ENCODE measurements at places on chromosomes 4 and X.

DNA sequence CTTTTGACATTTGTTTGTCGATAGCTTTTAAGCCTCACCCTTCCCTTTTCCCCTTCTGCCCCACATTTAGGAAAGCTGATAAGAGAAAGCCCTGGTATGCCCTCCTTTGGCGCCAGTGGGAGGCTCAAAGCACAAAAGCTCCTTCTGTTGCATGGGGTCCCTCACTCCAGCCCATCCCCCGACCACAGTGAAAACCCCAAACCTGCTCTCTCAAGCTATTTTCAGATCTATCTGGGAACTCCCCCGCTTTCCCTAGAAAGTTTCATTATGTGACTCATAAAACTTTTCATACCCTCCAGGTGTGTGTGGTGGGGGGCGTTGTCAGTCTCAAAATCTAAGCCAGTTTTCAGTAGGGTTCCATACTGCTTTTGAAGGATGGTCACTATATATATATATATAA is 259.0 kb upstream of the PCDH7 start:
- no peak for DNase-seq

DNA sequence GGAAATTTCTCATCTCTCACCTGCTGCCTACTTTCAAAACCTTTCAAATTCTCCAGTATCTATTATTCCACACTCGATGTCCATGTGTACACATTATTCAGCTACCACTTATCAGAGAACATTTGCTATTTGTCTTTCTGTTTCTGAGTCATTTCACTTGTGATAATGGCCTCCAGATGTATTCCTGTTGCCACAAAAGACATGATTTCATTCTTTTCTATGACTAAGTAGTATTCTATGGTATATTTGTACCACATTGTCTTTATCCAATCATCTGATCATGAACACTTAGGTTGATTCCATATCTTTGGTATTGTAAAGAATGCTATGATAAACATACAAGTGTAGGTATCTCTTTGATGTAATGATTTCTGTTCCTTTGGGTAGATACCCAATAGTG is 310.1 kb upstream of the SPOCK3 start:
- no peak for DNase-seq

DNA sequence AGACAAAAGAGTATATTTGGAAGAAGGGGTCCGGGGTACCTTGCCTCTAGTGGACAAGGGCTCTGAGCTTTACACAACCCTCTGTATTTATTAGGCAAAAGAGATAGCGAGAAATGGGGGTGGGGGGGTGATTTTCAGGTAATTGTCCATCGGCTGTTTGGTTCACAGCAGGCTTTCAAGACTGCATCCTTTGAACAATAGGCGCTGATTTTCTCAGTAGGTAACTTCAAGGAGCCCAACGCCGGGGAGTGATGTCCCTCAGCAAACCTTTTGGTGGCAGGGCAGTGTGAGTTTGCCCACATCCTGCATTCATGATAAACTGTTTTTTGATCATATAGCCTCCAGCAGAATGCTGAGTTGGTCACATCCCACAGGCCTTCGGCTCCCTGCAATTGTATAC is 61.6 kb downstream of the KDM5C start:
- DNase-seq: no peak

DNA sequence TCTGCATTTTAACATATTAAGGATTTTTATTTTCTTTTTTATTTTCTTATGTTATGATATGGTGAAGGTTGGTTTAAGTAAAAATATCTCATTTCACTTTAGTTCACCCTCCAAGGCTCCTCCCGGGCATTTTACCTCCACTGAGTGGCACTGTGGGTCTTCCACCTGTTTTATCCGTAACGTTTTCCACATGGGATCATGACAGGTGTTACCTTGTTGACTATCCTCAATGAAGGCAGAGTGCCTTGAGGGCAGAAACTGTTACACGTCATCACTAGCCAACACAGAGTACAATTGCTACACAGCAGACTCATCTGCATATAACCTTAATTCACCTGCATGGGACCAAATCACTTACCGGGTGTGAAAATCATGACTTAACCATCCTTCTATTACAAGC is 105.8 kb downstream of the GEMIN8 start:
- DNase-seq: no peak

DNA sequence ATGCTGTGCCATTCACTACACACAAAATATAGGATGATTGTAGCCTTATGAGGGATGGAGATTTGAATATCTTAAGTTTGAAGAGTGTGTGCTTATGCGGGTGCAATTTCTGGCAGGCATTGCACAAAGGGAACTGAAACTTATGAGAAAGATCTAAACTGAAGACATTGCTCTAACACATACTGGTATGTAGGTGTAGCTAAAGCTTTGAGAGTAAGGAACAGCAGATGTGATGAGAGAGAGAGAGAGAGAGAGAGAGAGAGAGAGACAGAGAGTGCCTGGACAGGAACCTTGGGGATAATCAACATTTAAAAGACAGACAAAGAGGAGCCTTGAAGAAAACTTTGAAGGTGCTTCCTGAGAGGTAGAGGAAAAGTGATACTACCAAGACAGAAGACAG is 379.7 kb downstream of the SPRY1 start:
- DNase-seq: no peak

DNA sequence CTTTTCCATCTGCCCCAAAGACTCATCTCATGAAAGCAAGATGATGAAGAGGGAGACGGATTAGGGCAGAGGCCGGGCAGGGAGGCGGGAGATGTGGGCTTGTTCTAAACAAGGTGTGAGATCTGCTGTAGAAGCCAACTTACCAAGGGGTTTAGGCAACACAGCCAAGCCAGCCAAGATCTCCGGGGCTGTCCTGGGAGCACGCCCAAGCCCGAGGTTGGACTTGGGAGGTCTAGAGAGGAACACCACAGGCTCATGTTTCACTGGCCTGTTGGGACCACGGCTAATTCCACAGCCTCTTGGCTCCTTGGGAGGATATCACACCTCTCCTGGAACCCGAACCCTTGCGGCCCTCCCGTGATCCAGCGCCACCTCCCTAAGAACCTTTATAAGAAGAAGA is 171.4 kb downstream of the CRLF2 start:
- DNase-seq: no peak

- DNase-seq: peak; percentile 78
These were observed 1.6 kb downstream of the TRPC3 start for GRCh38 chr4:121950212-121950679.

DNA sequence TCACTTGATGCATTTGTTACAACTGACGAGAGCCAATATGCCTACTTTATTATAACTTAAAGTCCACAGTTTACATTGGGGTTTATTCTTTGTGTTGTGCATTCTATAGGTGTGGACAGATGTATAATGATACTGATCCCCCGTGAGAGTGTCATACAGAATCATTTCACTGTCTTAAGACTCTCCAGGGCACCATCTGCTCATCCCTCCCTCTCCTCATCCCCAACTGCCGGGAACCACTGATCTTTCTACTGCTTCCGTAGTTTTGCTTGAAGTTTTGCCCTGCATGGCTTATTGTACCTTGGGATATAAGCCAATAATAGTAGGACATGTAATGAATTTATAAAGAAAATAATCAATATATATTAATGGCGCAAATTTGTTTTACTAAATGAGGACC is 137.8 kb upstream of the MSX1 start:
- no peak for DNase-seq

DNA sequence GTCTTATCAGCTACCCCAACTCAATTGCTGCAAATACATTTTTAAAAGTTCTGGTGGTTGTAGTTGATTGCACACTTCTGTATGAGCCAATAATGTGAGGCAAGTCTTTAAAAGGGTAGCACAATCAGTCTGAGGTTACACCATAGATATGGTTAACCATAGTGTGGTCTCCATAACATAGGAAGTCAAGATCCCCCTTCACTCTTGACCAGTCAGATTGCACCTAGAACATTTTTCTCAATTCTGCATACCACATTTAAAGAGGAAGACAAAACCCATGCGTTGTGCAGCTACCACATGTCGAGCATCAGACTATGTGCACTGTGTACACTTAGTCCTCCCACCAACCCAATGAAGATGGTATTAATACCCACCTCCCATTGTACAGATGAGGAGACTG is 26.5 kb upstream of the CYBB start:
- no peak for DNase-seq

- DNase-seq: no peak
These were observed 8.9 kb upstream of the RUFY3 start for GRCh38 chr4:70712604-70713452.

DNA sequence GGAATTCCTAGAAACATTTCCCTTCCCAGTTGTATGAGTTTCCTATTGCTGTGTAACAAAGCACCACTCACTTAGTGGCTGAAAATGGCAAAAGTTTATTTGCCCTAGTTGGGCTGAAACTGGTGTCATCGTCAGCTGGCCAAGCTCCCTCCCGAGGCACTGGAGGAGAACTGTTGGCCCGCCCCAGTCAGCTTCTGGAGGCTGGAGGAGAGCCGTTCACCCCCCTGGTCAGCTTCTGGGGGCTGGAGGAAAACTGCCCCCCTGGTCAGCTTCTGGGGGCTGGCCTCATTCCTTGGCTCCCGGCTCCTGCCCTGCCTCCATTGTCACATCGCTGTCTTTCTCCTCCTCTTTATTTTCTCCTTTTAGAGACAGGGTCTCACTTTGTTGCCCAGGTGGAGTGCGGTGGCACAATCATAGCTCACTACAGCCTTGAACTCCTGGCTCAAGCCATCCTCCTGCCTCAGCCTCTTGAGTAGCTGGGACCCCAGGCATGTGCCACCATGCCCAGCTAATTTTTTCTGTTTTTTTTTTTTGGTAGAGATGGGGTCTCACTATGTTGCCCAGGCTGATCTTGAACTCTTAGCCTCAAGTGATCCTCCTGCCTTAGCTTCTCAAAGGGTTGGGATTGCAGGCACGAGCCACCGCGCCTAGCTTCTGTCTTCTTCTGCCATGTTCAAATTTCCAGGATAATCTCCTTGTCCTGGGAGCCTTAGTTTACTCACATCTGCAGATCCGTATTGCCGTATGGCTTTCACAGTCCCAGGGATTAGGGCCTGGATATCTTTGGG is 3.2 kb downstream of the RGS12 start:
- no peak for DNase-seq

DNA sequence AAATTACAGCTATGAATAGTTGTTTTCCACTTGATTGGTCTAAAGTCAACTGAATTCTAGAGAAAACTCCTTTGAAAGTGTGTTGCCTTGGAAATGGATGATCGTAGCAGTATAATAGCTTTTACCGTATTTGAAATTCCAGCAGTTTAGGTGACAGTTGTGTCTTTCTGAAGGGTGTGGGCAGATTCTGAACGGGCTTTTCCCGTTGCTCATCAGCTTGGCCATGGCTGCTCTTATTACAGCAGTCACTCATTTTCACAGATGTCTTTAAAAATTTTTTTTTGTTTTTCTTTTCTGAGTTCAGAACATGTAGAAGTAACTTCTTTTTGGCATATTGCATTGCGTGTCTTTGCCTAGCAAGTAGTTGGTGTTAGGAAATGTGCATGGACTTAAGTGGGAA is 69.6 kb upstream of the SLC4A4 start:
- no peak for DNase-seq

- DNase-seq: no peak
These were observed 98.0 kb upstream of the PCDH18 start for GRCh38 chr4:137630252-137630651.

GRCh38 chr4:47733302-47734175 is 104.3 kb downstream of the CORIN start:
- no peak for DNase-seq

DNA sequence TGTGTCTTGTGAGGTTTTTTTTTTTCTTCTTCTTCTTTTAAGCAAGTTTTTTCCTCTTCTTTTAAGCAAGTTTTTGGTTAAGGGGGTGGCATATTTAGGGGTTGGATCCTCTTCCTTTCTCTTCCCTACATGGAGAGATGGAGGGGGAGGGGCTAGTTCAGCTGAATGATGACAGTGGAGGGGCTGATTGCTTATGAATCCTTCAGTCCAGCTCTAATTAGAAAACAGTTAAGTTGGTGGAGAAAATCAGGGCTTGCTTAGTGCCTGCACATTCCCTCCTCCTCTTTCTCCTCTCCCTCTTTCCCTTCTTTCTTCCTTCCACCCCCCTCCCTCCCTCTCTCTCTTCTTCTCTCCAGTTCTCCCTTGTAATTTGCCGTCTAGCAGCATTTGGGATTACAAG is 4.4 kb upstream of the HAND2 start:
- DNase-seq: no peak

- no peak for DNase-seq
These were observed 601 bp upstream of the TCEANC start for GRCh38 chrX:13652287-13652793.

DNA sequence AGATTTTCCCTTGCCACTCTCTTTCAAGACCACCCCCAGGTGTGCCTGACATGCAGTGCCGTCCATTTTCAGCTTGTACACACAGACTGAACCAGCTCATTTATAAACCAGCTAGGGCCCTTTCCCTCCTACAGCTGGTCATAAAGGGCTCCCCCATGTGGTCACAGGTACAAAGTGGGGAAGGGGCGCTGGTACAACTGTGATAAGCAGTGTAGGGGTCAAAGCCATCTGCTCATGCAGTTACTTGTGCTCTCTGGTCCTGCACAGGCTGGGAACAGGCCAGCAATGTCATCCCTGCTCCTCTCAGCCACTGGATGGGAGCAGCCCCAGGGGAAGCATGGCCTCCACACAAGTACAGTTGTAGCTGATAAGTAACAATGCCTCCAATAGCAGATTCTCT is 20.6 kb downstream of the GABRQ start:
- DNase-seq: no peak

DNA sequence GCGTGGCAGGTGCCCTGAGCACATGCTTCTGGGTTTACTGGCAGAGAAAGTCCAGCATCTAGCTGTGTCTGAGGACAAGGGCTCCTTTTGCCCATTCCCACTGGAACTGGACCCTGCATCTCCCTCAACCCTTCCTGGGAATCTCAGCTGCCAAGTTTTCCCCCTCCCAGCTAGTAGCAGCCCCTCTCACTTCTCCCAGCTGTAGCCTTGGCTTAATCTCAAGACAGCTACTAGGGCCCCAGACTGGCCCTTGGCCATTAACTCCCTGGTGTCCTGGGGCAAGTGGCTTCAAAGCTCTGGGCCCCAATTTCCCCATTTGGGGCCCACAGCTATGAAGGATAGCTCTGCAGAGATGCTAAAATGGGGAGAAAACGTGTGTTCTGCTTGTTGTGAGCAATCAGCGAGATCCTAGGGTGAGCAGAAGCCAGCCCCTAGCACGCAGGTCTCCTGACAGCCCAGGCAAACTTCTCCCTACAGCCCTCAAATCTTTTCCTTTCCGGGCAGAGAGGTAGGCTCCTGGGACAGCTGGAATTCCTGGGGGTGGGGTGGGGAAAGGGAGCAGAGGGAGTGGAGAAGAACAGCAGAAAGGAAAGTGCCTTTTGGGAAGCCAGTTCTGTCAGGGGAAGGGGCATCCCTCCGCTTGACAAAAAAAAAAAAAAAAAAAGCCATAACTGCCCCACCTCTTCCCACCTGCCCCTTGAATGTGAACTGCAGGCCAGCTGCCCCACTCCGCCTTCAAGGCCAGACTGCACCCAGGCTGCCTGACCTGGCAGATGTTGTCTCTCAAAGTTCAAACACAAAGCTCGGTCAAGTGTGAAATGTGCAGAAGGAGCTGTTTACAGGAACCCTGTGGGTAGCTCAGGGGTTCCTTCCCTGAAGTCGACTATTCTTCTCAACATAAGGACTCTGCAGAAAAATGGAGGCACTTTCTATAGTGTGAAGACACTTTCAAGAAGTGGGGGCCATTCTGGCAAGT is 16.6 kb downstream of the FGD1 start:
- DNase-seq: no peak

- no peak for DNase-seq
These were observed 1049.7 kb downstream of the FAT4 start for GRCh38 chr4:126364311-126364911.
